NCI-H524 (cell line): ENCODE measurements at places on chromosomes 1 and 21.
A peak's percentile ranks its signal among the peaks of the same experiment; 100 is the strongest.

DNA sequence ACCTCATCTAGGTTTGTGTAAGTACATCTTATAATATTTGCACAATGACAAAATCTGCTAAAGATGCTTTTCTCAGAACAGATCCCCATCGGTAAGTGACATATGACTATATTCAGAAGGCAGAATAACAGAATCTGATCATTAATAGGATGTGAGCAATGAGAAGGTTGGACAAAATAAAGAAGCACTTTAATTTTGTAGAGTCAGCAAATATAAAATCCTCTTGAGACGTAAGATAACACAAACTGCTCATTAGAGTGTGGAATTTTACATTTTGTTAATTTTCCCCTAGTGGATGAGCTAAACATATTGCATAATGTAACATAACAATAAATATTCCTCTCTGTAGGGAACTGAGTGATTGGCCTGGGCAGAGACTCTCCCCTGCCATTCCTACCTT lies 658.4 kb upstream of the ZP4 start:
- no peak for DNase-seq

DNA sequence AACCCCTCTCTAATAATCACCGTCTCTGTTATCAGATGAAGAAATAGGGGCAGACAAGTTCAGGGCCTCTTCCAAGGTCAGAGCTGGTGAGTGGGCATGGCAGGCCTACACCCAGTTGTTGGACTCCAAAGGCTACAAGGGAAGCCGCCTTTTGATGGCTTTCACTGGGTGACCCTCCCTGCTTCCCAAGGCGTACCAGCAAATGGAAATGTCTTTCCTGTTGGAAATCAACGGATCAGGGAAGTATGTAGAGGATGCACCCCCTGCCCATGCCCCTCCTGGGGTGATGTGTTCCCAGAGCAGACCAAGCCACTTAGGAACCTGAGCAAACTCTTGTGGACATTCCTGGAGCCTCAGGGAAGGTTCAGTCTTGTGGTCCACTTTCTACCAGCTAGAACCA lies 47.4 kb downstream of the LGR6 start:
- DNase-seq = no peak

DNA sequence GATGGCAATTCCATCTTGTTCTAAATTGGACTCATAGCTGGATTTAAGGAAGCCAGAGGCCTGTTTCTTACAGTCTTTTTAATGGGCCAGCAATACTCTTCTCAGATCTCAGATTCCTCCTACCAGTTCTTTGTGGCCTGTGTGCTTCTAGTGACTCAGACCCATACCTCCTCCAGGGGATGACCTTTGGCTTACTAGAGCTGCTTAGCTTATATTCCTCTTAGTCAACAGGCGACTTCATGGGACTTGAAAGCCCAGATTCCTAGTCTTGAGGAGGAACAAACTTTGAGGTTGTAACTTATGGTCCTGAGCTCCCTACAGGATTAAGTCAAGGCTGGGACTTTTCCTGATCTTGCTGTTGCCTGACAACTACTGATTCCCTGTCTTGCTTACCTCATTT lies 12.4 kb upstream of the PAPPA2 start:
- DNase-seq = no peak

GRCh38 chr1:38527373-38527966 lies 332.1 kb downstream of the RRAGC start:
- no peak for DNase-seq

DNA sequence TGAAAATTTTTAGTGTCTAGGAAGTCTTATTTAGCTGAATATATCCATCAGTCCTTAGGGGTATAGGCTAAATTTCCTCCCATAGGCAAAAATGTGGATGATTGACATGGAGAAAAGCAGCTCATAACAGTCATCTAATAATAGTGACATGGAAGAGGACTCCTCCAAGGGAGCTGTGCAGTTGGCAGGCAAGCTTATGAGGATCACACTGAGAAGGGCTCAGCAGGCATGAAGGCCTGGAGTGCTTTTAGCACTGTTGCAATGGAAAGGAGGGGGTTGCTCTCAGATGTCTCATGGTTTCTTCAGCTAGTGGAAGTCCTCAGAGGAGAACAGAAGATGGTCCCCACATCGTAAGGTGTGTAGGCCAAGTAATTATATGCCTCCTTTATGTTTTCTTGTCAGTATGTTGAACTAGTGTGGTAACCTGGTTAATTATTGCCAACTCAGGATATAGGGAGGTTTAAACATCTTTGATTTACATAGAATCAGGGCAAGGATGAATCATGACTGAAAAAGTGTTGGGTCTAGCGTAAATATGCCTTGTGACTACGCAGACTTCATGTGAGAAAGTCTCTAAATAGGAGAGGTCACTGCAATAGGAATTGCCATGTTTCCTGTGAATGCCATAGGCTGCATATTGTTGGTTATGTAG lies 18.9 kb downstream of the VN1R5 start:
- DNase-seq = no peak

DNA sequence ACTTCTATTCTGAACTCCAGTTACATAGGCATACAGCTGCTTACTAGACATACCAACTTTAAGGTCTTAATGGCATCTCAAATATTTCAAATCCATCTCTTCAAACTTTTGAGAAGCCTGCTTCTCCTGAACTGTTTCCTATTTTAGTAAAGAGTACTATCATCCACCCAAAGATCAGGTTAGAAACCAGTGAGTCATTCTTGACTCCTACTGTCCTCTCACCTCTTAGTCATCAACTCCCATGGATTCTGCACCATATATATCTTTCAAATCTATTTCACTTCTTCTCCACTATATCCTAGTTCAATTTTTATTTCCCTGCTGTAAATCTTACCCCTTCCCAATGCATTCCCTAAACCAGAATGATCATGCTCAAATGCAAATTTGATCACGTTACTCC lies 18.1 kb upstream of the BEND5 start:
- DNase-seq = no peak

- no peak for DNase-seq
These were observed 6.8 kb upstream of the ALDH4A1 start for GRCh38 chr1:18908911-18909771.

DNA sequence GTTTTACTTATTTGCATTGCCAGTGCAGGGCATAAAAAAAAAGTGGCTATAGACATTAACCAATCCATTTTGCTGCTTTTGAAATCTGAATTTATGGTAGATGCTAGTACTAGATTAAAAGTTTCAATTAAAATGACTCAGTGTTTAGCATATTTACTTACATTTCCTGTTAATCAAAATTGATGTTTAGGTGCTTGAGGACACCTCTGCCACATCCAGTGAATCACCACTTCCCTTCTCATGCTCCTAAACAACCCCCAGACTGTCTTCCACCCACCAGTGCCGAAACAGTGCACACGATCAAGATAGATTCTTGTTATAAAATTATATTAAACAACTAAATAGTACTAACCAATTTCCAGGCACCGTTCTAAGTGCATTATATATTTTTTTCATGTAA lies 32.7 kb downstream of the HSD17B7 start:
- no peak for DNase-seq

DNA sequence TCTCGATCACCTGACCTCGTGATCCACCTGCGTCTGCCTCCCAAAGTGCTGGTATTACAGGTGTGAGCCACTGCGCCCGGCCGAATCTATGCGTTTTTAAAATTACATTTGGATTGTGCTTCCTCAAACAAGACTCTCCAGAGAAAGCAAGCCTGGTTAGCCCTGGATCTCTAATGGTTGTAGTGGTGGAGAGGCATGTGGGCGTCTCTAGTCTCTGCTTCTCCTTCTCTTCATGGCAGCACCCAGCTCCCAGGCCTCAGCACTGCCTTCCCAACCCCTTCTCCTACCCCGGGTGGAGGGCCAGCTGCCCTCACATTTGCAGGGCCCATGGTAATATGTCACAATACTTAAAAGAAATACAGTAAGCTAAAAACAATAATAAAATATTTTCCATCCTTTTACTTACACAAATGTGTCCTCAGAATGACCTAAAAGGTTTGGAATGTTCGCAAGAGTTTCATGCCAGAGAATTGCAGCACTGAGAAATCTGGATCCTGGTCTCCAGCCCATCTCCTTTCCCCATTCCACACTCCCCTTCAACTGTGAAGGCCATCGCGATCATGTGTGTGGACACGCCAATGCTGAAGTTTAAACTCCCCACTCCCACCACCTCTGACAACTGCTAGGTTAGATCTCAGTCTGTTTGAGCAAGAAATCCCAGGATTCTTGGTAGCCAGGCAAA lies 7.0 kb downstream of the OR14I1 start:
- no peak for DNase-seq

DNA sequence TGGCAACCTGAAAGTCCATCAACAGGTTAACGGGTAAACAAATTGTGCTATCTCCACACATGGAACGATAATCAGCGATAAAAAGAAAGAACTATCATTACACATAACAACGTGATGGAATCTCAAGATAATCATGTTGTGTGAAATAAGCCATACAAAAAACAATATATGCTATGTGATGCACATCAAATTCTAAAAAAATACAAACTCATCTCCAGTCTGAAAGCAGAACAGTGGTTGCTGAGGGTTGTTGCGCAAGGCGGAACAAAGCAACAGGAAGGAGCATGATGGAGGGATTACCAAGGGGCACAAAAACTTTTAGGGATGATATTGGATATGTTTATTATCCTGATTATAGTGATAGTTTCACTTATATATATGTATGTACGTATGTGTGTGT lies 324.8 kb downstream of the VAV3 start:
- DNase-seq = no peak

- peak; percentile 94 for DNase-seq
These were observed 758 bp upstream of the CNTN2 start for GRCh38 chr1:205041998-205042910.

GRCh38 chr1:100543640-100544039 lies 5.7 kb downstream of the GPR88 start:
- no peak for DNase-seq

DNA sequence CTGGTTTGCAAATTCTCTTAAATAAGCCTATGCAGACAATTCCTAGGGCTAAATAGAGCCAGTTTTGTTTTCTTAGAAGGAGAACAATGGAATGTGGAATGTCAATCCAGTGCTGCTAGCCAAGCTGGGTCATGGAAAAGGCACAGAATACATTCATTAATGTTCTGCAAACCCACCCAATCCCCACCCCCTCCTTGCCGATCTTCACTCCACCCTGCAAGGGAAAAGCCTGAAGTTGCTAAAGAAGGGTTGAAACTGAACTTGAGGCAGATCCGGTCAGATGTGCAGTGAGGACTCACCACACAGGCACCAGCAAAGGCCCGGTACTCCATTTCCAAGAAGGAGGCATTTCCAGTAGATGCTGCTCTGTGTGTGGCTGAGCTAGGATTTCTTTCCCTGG lies 179.6 kb downstream of the PLPP3 start:
- DNase-seq = no peak
